ENCODE measurements at places on chromosomes 12 and 14.
A peak's percentile ranks its signal among the peaks of the same experiment; 100 is the strongest.

DNA sequence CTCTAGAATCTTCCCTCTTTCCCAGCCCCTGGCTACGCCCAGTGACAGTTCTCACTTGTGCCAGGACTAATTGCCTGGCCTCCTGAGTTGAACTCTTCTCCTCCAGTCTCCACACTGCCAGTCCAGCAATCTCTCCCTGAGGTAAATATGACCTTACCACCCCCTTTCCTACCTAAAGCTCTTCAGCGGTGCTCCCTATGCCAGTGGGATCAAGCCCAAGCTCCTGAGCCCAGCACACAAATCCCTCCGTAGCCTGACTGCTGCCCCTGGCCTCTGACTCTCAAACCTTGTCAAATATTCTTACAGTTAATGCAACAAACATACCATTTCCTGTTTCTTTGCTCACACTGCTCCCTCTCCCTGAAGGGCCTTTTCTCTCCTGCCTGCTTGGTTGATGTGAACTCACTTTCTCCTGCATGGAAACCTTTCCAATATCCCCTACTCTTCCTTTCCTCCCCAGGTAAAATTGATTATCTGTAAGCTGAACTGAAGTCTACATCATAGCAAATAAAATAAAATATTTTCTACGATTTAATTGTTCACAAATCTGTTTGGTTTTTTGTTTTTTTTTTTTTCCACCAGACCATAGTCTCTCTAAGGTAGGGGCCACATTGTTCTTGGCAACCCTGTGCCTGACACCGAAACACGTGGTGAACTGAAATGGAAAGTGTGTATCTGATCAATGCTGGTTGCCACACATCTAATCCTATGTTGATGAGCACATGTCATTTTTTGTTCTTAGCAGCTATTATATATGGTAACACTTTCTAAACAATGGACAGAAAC is 147.5 kb downstream of the SLC38A6 start:
- no peak for DNase-seq
- no peaks in the 10 kb centered on the region for H3K36me3 ChIP-seq
- no peaks in the 10 kb centered on the region for H3K4me1 ChIP-seq
- peak overlapping the region; percentile 56 for H3K27ac ChIP-seq
- H3K27me3 ChIP-seq, result peaks cover 24% of the 10 kb centered on the region
- H3K4me3 ChIP-seq, result no peak overlapping the region

DNA sequence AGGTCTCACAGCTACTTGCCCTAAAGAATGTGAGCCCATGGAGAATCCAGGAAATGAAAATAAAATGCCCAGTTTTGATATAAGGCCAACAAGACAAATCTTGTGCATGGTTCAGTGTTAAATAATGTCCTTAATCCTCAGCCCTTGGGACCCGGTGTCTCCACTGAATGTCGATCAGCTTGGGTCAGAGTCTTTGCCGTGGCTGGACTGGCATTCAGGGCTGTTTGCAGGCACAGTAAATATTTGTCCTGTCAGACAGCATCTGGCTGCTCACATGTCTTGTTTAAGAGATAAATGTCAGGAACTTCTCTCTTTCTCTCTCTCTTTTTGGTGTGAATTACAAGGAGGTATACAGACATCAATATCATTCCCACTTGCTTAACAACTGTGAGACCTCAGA is 452.5 kb downstream of the FUT8 start:
- peak overlapping the region; percentile 86 for H3K27ac ChIP-seq
- H3K4me1 ChIP-seq, result peaks cover 68% of the 10 kb centered on the region
- H3K36me3 ChIP-seq, result peaks cover 31% of the 10 kb centered on the region

GRCh38 chr14:61812347-61813095 is 50.3 kb downstream of the SNAPC1 start:
- peak; percentile 29 for DNase-seq
- H3K4me1 ChIP-seq, result peaks cover 10% of the 10 kb centered on the region
- H3K27ac ChIP-seq, result peak within 1 kb of the TSS; percentile 31
- peaks cover 13% of the 10 kb centered on the region for H3K36me3 ChIP-seq
- peaks cover 96% of the 10 kb centered on the region for H3K27me3 ChIP-seq

GRCh38 chr14:61326146-61326545 is 4.8 kb downstream of the PRKCH start:
- H3K27me3 ChIP-seq, result no peaks in the 10 kb centered on the region
- H3K27ac ChIP-seq, result peak overlapping the region; percentile 75
- peaks cover 67% of the 10 kb centered on the region for H3K36me3 ChIP-seq
